CD4-positive, alpha-beta T cell treated with Interleukin-21 for 1 hour (primary cell): ENCODE measurements at places on chromosomes 5 and 9.

GRCh38 chr9:107481035-107481434, 8.5 kb downstream of the KLF4 start:
- no peak for DNase-seq

DNA sequence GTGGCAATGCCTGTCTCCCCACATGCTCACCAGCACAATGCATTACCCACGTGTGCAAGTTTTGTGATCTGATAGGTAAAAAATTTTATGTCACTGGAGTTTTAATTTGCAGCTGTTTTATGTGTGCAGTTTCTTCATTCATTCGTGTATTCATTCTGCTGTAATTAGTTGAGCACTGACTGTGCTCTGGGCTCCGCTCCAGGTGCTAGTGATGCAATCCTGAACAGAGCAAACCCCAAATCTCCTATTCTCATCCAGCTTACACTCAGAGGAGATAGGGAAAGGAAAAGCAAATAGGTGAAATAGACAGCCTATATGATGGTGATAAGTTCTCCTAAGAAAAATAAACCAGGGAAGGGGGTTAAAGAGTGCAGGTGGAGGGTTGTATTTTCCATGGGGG, 148.4 kb downstream of the TENT4A start:
- no peak for DNase-seq

GRCh38 chr9:119009249-119009648, 360.0 kb downstream of the BRINP1 start:
- no peak for DNase-seq

- no peak for DNase-seq
These were observed 148.2 kb upstream of the LRRTM2 start for GRCh38 chr5:139023286-139023685.

DNA sequence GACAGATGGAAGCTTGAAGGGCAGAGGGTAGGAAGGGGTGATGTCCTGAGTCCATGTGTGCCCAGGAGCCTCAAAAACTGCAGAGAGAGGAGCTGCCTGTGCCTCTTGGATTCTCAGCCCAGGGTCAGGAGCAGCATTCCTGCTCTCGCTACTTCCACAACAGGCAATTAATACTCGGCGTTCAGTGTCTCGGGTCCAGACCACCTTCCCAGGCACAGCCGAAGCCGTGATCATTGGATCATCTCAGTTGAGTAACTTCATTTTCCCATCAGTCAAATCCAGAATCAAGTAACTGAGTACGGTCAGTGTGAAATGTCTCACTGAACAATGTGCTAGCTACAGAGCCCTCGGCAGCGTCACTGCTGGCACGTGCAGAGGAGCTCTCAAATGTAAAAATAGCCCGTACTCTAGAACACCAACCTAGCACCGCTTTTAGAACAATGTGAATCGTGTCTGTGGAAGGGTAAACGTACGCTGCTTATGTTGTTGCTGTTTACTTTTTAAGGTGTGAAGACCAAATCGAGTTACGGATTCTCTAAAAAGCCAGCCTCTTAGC, 63.5 kb upstream of the IRX4 start:
- no peak for DNase-seq

GRCh38 chr9:136615631-136616306, 46.9 kb upstream of the EGFL7 start:
- DNase-seq: no peak

GRCh38 chr9:77533671-77534070, 114.5 kb downstream of the GNA14 start:
- DNase-seq: no peak

GRCh38 chr9:7974335-7974960, 174.9 kb upstream of the DMAC1 start:
- peak; percentile 14 for DNase-seq

DNA sequence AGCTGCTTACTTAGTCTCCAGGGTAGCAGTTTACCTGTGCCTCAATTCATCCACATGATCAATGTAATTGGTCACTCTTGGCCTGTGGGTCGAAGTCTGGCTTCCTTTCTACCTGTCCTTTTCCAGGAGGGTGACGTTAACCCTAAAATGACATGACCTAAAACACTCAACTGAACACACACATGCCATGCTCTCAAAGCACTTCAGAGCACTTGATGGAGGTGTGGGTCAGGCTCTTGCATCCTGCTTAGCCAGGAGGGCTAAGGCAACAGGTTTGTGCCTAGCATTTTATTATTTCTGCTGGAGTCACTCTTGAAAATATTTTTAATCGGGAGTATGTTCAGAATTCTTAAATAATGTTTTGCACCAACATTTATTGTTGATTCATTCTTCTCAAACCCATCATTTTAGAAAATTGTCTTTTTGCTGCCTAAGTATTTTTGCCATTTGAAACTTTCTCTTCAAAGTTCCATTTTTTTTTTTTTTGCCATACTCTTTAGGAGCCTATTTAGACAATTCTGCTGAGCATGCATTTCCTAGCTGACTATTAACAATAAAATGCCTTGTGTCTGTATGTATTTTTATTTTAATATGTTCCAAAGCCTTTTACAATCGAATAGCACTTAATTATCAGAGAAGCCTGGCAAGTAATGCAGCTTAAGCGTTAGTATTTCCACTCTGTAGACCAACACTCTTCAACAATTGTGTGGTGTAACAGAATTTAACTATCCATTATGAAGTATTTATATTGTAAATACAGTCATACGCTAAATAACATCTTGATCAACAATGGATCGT, 59.1 kb downstream of the ATP10B start:
- DNase-seq: no peak

GRCh38 chr9:110076894-110077725, 130.8 kb downstream of the C9orf152 start:
- DNase-seq: no peak

- peak; percentile 56 for DNase-seq
These were observed 9.1 kb upstream of the AK3 start for GRCh38 chr9:4750023-4750673.

- DNase-seq: no peak
These were observed 85.5 kb upstream of the CTSL start for GRCh38 chr9:87640385-87640795.

DNA sequence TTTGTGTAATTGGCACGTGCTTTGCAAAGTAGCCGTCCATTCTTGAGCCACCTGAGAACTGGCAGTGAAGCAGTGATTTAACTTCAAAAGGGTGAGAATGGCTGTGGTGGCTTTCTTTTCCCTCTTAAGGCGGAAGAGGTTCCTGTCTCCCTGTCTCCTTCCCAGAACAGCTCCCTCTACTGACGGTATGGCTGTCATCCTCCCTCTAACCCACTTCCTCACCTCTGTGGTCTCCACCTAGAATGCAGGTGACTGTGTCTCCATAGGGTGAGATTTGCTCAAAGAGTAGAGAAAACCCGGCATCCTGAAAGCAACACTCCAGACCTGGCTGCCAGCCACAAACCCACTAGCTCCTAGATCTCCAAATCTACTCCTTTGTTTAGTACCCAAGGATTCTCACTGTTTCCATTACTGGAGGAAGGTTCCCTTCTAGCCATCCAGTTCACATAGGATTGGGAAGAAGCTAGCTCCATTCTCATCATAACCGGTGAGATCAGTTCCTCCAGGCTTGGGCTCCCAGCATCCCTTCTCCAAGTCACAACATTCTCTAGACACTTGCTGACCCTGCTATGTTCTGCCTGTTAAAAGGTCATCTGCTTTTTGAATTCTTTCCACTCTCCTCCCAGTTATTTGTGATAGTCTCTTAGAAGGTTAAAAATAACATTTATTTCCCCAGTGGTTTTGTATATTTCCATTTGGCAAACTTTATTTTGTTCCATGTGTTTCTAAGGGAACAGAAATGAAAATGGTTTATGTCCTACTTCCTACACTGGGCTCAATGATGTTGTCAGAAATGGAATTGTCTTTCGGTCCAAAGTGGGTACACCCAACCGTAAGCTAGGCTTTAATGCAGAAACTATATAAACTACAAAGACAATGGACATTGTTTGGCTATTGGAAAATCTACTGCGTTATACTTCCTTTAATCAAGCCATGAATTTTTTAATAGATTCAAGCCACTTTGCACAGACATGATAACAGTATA, 269.4 kb downstream of the CWC27 start:
- DNase-seq: peak; percentile 45

GRCh38 chr9:19512103-19512832, 103.5 kb downstream of the ACER2 start:
- DNase-seq: no peak

DNA sequence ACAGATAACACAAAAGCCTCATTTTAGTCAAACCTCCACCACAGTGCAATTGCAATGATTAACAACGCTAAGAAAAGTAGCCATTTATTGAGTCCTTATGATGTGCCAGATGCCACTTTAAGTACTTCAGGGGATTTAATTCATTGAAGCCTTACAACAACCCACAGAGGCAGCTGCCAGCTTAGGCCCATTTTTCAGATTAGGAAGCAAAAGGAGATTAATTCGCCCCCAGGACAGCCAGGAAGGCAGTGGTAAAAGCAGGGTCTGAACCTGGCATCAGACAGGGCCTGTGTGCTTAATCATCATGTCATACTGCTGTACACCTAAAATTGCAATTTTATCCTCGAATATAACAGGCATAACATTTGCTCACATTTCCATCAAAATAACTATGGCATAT, 23.9 kb downstream of the MED27 start:
- DNase-seq: no peak

GRCh38 chr9:134591573-134591981, 50.0 kb upstream of the COL5A1 start:
- no peak for DNase-seq

DNA sequence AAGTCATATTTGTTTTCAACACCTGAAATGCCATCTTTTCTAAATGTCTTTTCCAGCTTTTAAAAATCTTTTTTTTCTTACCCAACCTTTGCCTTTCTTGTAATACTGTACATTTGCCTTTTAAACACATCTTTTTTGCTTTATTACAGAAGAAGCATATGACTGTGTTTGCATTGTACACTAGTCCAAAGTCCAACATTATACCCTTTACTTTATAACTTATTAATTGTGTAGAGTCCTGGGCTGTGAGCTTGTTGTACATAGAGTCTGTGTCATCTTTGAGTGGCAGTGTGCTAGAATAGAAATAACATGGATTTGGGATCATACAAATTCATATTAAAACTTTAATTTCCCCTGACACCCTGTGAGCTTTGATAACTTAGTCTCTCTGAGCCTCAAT, 23.7 kb downstream of the CWC27 start:
- DNase-seq: no peak

DNA sequence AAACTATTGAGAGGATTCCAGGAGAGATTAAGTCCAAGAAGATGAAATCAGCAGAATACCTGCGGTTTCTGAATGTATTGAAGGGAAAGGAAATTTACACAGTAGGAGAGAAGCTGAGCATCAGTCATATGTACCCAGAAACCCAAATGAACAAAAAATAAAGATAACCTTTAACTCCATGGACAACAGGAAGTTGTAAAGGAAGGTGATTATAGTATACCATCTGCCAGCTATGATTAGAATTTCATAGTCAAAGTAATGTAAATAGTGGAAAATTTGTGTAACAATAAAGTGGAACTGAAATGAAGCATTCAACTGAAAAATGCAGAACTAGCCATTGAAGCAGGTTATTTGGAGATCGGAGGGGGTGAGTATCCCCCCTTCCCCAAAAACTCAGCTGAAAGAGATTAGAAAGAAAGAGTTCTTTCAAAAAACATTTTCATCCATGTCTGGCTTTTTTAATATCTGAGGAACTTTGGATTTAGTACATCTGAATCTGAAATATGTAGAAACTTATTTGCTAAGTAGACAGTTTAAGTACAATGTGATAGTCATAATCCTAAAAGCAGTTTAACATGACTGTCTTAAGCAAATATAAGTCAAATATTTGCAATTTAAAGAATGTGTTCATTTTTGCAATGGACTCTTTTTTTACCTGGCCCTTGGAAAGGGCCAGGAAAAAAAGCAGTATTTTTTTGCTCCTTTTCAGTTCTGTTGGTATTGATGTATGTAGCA, 58.4 kb downstream of the APC start:
- no peak for DNase-seq

DNA sequence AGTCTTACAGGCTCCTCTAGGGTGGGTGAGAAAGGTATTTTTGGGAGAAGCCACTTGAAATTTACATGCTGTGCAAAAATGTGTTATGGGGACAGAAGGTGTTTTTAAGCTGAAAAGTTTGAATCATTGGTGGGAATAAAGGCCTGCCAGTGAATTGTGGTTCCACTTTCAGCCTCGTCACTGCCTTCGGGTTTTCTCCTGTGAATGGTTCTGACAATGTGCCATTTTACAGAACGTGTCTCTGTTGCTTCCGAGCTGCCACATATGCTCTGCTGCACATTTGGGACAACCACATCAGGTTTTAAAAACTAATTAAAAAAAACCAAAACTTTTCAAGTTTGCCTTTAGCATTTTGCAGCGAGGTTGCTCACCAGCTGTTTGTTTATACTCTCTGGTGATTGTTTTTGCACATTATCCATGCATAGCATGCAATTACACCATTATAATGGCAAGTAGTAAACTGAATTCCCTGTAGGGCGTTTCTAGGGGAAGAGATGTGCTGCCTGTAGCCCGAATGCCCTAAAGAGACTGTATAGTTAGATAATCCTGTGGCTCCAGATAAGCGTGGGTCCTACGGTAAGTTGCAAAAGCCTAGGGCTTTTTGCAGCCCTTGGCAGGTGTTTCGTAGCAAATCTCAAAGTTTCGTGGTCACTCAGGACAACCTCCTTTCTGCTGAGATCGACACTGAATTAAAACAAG, 40.1 kb upstream of the SUB1 start:
- no peak for DNase-seq

- no peak for DNase-seq
These were observed 255 bp upstream of the TRPM6 start for GRCh38 chr9:74887981-74888370.

GRCh38 chr5:1413211-1413610, 32.0 kb downstream of the SLC6A3 start:
- no peak for DNase-seq

GRCh38 chr5:55667938-55668337, 44.2 kb downstream of the SLC38A9 start:
- no peak for DNase-seq

DNA sequence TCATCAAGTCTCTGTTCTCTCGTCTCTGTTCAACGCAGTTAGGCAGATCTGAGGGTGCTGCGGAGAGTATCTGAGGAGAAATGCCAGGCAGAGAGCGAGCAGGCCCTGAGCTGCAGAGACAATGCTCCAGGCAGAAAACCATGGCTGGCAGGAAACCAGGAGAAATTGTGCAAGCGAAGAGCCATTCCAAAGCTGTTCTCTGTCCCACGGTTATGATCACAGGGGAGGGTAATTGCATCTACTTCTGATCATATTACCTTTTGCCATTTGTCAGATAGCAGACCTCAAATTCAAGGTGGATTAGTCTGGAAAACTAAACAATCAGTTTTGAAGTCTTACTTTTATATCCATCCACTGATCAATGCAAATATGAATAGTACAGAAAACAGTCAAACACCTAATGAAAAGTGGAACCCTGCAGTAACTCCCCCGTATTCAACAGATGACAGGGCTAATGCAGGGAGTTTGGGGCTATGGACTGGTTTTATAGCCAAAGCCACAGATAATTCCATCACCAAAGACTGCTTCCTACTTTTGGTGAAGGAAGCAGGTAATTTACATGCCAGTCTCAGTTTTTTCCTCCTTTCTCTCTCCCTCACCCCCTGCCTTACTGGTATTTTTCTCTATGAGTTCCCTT, 228.0 kb downstream of the DCP2 start:
- DNase-seq: no peak

GRCh38 chr5:91283326-91283725, 99.8 kb downstream of the ARRDC3 start:
- DNase-seq: no peak
